AML-193 (cell line): ENCODE measurements at places on chromosomes 12 and 14.
A peak's percentile ranks its signal among the peaks of the same experiment; 100 is the strongest.

DNA sequence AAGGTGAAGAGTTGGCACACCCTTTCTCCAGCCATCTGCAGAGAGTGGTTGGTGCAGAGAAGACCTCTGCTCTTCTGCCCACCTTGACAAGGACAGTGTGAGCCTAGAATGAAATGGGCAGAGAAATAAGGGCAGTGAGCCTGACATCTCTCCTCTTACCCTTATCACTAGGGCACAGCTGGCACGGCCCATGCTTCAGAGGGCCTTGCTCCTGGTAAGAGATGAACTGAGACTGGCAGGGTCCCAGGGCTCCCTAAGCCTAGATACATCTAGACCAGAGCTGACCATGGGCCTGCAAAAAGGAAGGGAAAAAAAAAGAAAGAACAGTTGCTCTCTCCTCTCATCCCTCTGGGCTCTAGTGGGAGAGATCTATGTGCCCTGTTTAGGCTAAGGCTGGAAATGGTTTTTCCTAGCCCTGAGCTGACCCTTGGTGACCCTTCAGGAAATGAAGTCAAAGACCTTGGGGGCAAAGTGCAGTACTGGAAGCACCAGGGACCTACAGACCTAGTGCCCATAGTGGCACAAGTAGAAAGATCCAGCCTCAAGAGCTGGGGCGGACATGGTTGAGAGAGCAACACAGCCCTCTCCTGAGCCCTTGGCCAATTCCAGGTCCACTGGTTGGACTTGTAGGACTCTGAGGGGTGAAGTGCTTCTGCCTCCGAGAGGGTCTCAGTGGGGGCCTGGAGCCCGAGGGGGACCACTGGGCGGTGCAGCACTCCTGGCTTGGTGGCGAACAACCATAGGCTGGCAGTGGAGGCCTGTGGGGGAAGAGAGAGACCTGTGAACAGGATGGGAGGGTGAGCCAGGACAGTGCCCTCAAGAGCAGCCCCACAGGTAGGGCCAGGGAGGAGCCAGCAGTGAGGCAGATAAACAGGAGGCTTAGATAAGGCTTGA lies 22.0 kb downstream of the PRPF40B start:
- DNase-seq = no peak

DNA sequence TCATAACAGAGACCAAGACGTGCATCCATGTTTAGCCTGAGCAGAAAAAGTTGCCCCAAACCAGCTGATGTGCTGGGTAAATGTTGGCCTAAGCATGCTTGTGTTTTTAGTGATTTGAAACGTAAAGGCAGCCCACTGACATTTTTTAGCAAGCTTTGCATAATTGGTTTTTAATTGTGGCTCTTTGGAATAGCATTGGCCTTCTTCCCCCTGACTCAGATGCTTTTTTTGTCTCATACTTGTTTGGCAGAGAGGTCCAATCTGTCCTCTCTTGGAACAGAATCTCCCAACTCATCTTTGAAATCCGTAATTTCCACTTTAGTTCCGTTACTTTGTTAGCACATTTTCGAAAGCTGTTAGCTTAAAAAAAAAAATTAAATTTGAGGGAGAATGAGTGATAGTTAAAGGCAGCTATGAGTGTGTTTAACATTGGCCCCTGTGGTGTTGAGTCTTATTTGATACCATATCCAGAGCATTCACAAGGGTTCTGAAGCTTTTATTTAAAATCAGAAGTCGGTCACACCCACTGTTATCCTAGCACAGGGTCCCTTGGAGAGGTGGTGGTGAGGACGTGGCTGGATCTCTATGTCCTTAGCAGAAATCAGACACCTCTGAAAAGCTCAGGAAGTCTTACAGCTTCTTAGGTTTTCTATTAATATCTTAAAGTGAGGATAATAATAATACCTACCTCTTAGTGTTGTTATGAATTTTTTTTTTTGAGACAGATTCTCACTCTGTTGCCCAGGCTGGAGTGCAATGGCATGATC lies 15.6 kb downstream of the JDP2 start:
- DNase-seq = no peak

GRCh38 chr14:60357551-60358149 lies 108.6 kb downstream of the PPM1A start:
- no peak for DNase-seq

DNA sequence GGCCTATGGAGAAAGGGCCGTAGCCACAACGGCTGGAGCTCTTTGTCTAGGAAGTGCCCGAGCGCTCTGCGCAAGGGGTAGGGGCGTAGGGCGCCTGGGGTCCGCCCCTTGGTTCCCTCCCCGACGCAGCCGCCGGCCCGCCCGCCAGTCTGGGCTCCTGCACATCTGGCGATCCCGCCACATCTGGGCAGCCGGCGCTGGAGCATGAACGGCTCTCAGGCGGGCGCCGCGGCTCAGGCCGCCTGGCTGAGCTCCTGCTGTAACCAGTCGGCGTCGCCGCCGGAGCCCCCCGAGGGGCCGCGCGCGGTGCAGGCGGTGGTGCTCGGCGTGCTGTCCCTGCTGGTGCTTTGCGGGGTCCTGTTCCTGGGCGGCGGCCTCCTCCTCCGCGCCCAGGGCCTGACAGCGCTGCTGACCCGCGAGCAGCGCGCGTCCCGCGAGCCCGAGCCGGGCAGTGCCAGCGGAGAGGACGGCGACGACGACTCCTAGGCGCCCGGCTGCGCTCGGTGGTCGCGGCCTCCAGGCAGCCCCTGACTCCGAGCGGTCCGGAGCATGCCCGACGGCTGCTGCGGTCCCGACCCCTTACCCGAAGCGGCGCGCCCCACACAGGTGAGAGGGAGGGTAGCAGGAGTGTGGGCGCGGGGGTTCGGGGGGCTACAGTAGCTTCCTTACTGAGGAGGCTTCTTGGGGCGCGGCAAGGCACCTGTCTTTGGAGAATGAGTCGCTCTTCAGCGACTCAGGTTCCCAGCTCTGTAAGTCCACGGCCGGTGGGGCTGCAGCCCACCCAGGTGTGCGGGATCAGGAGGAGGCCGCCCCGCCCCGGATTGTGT lies at the start of gene SMIM41:
Gene SMIM41, plus strand, starts transcription at position 129 of the 827 bp plus-strand sequence. Its CDS starts 76 bp downstream, at position 205.
- no peak for DNase-seq

GRCh38 chr14:94768521-94769390 lies 1.2 kb downstream of the GSC start:
- DNase-seq = no peak

- DNase-seq = no peak
Measured at GRCh38 chr14:100436745-100437406, 113.7 kb downstream of the SLC25A47 start.

GRCh38 chr12:12017135-12017581 lies 53.6 kb upstream of the BCL2L14 start:
- no peak for DNase-seq

DNA sequence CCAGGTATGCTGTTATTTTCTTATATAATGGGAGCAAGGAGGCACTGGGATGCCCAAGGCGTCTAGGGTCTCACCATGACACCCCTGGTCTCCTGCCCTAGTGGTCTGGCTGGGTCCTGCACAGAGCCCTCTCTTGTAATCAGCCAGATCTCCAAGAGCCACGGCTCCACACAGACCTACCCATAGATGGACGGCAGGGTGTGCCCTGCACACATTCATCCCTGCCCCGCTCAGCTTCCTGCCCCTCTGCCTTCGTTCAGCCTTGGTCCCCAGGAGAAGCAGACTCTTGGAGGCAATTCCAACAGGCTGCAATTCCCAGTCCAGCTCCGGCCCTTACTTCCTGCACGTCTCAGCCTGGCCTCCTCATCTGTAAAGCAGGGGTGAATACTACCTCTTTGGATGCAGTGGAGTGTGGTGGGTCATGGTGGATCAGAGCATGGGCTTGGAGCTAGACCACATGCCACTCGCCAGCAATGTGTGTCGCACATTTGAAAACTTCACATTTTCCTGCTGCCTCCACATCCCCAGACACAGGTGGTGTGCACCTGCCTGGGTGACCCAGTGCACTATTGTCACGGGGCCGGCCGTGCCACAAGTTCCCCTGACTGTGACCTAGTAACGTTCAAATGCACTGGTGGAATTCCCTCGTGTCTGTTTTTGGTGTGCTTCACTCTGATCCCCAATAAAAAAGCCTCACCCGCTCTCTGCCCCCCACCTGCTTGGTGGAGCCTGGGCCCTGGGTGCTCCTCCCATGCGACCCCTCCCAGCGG lies 171.1 kb upstream of the PRMT8 start:
- no peak for DNase-seq

- peak; percentile 74 for DNase-seq
Measured at GRCh38 chr14:102317564-102318248, 1.8 kb upstream of the ZNF839 start.

DNA sequence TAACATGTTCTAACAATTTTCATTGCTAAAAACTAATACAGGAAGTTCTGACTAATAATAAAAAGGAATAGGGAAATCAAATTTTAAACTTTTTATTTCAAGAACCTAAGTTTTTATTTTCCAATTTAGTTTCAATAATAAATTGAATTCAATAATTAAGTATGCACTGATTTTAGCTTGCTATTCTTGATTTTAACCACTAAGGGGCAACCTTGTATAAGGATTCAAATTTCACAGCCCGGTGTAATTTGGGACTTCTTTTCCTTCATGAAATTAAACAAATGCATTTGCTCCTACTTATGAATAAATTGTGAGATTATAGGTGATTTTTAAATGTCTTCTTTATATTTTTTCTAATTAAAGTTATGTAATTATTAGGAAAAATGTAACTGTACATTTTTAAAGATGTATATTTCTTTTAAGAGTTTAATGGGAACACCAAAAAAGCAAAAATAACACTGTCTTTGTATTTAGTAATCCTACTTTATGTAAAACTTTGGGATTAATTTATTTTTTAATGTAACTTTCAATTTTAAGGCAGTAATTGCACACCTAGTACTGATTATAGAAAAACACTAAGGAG lies 241.4 kb upstream of the PDZRN4 start:
- peak; percentile 34 for DNase-seq

DNA sequence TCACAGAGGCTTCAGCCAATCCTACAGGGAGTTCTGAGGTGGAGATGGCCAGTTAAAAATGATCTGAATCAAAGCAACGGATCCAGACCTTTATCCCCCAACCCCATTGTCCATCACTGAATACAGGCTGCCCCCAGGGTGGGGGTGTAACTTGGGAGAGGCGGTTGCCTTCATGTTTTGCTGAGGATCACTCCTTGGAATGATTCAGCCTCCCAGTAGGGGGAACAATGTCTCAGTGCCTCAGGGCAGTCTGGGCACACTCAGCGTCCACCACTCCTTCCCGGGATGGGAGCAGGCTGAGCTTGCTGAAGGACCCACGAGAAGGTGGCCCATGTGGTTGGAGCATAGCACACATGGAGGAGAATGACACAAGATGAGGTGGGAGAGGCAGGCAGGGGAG lies 60.2 kb downstream of the RFX4 start:
- no peak for DNase-seq

DNA sequence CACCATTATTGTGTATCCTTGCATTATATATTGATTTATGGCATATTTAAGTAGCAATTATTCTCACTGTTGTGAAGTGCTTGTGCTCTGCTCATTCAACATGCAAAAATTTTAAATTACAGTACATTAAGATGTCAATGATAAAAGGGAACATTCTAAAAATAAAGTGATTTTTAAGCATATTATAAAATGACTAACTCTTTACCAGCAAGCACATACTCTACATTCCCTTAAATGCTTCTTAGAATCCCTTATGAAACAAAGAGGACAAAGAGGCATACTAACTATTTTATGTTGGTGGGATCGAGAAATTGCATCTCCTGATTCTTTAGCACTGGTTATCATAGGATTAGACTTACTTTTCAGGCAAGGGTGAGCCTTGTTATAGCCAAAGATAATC lies 46.6 kb upstream of the ZDHHC17 start:
- DNase-seq = no peak

GRCh38 chr12:96982671-96983070 lies 75.6 kb downstream of the NEDD1 start:
- no peak for DNase-seq

GRCh38 chr14:60622210-60622916 lies 26.9 kb downstream of the SIX1 start:
- DNase-seq = no peak

DNA sequence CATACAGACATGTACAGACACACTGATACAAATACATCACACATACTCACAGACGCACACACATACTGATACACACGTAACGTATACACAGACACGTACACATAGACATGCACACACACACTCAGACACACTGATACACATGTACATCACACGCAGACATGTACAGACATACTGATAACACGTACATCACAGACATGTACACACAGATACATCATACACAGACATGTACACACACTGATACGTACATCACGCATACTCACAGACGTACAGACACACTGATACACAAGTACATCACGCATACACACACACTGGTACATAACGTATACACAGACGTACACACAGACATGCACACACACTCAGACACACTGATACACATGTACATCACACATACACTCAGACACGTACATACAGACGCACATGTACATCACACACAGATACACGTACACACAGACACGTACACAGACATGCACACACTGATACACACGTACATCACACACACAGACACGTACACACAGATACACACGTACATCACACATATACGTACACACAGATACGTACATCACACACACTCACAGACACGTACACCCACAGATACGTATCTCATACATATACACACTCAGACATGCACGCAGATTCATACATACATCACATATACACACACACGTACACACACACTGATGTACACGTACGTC lies 5.1 kb downstream of the ZNF605 start:
- no peak for DNase-seq

GRCh38 chr12:2691006-2691344 lies 103.8 kb upstream of the FKBP4 start:
- peak; percentile 68 for DNase-seq

DNA sequence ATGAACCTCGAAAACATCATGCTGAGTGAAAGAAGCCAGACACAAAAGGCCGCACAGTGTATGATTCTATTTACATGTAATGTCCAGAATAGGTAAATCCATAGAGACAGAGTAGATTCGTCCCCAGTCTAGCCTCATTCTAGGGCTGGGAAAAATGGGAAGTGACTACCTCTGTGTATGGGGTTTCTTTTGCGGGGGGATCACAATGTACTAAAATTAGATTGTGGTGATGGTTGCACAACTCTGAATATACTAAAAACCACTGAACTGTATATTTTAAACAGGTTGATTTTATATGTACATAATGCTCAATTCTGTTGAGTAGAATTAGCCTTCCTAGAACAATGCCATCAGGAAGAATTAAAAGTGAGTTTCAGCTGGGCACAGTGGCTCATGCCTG lies 6.3 kb upstream of the RILPL2 start:
- DNase-seq = peak; percentile 37

DNA sequence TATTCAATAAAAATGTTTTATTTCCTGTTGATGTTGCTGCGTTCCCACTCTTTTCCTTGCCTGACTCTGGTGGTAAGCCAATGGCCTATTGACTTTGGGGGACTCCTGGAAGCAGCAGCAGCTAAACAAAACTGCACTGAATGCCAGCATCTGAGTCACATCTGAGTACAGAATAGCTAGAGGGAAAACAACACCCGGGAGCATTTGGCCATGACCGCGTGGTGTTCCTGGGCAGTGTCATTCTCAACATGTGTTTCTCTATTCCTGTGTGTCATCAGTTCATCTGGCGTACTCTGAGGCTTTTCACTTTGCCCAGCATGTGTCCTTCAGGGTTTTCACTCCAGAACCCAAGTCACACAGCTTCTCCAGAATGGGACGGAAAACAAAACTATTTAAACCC lies 238.8 kb downstream of the PAWR start:
- no peak for DNase-seq
